Amygdala (tissue), 56 donors: ENCODE measurements at places on chromosomes 2 and 18.
A peak's percentile ranks its signal among the peaks of the same experiment; 100 is the strongest.

GRCh38 chr2:221649051-221649775, 77.1 kb upstream of the EPHA4 start:
- DNase-seq: peak; percentile 11

GRCh38 chr2:146457221-146457620, 1387.6 kb upstream of the ACVR2A start:
- no peak for DNase-seq

DNA sequence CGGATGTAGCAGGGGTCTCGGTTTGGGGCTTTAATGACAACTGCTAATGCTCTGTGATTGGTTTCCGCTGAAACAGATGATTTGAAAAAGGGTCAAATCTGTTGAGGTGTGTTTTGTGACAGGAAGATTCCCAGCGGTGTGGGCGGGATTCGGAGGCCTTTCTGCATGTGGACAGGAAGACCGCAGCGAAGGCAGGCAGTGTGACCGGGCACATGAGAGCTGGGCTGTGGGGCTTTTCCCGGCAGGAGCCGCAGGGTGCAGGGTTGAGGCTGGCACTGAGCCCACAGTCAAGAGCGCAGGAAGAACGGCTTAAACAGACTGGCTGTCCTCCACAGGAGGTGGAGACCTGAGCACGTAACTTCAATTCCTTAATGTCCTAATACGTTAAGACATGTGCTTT, 180.0 kb upstream of the TPO start:
- DNase-seq: no peak

GRCh38 chr2:234802071-234802844, 149.6 kb upstream of the SH3BP4 start:
- no peak for DNase-seq

- DNase-seq: peak; percentile 88
Measured at GRCh38 chr18:51666763-51667191, 469.3 kb upstream of the MEX3C start.
